ENCODE measurements at places on chromosomes 12 and 14.
A peak's percentile ranks its signal among the peaks of the same experiment; 100 is the strongest.

DNA sequence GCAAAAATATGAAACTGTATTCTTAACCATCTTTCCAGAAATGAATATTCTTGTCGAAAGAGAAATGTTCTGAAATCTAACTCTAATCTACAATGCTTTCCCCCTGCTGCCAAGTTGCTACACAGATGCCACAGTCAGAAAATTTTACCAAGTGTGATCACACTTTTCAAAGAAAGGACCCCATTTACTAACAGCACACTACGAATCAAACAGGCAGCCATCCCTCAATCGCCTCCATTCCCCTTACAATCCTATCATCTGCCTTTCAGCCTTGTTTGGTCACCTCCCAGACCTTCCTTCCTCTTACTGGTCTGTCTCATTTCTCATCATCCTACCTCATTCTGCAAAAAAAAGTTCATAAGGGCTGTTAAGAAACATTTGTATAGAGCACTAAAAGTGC is 190.1 kb downstream of the MED13L start:
- no peak for DNase-seq

DNA sequence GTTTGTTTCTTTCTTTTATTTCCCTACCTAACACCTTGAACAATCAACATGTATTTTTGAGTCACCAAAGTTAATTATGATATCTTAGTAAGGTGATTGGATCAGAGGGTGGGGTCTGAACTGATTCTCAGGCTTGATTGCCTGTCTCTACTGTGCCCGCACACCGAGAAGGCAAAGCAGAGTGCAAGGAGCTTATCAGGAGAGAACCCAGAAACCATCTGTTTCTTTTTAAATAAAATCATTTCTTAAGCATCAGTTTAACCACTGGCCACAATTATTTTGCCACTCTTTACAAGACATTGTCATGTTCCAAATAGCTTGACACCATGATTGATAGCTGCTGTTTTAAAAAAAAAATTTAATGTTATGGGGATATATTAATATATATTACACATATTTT is 3.1 kb downstream of the GARIN2 start:
- no peak for DNase-seq

DNA sequence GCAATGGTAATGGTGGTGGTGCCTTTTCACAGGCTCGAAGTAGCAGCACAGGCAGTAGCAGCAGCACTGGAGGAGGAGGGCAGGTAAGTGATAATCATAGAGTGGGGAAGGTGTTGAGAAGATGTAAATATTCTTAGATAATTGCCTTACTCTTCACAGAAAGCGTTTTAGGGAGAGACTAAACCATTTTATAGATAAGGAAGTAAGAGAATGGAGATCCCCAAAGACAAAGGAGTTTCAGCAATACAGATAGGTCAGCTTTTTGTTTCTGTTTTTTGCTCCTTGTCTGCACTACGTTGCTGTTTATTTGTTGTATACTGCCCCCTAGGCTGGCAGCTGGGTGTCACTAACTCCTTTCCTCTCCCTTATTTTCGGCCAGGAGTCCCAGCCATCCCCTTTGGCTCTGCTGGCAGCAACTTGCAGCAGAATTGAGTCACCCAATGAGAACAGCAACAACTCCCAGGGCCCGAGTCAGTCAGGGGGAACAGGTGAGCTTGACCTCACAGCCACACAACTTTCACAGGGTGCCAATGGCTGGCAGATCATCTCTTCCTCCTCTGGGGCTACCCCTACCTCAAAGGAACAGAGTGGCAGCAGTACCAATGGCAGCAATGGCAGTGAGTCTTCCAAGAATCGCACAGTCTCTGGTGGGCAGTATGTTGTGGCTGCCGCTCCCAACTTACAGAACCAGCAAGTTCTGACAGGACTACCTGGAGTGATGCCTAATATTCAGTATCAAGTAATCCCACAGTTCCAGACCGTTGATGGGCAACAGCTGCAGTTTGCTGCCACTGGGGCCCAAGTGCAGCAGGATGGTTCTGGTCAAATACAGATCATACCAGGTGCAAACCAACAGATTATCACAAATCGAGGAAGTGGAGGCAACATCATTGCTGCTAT is 2.0 kb downstream of the SP1 start:
- DNase-seq: no peak

- no peak for DNase-seq
These were observed 14.8 kb downstream of the EMP1 start for GRCh38 chr12:13211191-13211858.

GRCh38 chr14:93018366-93018765 is 95.4 kb downstream of the CHGA start:
- no peak for DNase-seq

- DNase-seq: no peak
These were observed 21.8 kb downstream of the CFAP251 start for GRCh38 chr12:121939992-121940766.

- DNase-seq: no peak
These were observed 60.5 kb upstream of the OR10AD1 start for GRCh38 chr12:48263617-48264016.

DNA sequence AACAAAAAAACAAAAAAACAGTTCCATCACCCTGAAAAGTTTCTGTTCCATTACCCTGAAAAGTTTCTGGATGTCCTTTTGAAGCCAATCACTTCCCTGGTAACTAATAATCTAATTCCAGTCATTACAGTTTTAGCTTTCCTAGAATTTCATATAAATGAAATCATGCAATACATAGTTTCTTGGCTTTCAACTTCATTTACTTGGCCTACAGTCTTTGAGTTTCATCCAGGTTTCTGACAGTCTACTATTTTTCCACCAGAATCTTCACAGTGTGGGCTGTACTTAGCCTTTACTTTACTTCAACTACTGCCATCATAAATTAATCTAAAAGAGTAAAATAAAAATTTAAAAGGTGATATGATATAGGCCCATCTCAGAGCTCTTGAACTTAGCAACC is 55.5 kb downstream of the RPS6KA5 start:
- DNase-seq: no peak

- no peak for DNase-seq
These were observed 22.3 kb upstream of the MGP start for GRCh38 chr12:14907953-14908352.

GRCh38 chr14:99769123-99769522 is 24.1 kb upstream of the EML1 start:
- DNase-seq: no peak

GRCh38 chr14:80669426-80669825 is 272.1 kb downstream of the CEP128 start:
- no peak for DNase-seq

DNA sequence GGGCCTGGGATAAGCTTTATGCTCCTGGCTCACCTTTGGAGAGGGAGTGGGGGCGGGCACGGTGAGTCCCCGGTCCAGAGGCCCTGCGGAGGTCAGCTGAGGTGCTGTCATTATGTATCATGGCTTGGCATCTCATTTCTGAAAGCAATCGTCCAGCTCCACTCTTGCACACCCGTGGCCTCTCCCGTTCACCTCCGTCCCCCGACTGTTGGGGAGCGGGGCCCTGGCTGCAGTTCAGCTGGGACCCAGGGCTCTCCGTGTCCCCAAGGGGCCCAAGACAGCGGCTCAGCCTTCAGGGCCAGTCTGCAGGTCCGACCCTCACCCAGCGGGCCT is 10.6 kb downstream of the BMP4 start:
- no peak for DNase-seq

GRCh38 chr12:57148469-57149244 is 1.2 kb upstream of the LRP1-AS start:
- DNase-seq: no peak

GRCh38 chr14:80615831-80616230 is 325.7 kb downstream of the CEP128 start:
- no peak for DNase-seq

DNA sequence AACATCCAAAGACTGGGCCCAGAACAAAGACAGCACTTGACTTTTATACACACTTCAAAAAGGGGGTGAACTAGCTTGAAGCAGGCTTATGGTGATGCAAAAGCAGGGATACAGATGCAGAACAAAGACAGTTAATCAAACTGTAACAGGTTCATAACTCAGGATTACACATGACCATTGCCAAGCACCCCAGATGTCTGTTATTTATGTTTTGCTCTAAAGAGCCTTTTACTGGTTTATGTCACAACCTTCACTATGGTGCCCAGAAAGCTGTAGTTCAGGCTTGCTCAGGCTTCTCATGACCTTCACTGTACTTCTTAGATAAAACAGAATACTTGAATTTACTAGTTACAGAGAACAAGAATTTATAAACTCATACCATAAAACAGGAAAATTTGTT is 31.7 kb upstream of the SLC38A4 start:
- DNase-seq: no peak

DNA sequence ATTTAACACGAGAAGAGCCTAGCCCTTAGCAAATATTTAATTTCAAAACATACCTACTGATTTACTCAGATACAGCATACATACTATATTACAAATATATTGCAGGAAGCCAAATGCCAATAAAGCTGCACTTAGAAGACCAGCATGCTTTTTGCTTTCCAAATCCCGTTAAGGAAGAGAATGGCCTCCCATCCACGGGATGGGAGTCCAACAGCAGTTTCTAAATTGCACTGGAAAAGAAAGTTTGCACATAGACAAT is 156.3 kb upstream of the FOXN3 start:
- DNase-seq: no peak

- no peak for DNase-seq
These were observed 16.1 kb upstream of the KIF21A start for GRCh38 chr12:39459027-39459434.

- no peak for DNase-seq
These were observed 39.4 kb upstream of the BICDL1 start for GRCh38 chr12:119949594-119949993.

GRCh38 chr14:22549981-22550673 is 38.9 kb downstream of the DAD1 start:
- DNase-seq: no peak

- DNase-seq: no peak
These were observed 32.3 kb upstream of the EAPP start for GRCh38 chr14:34571771-34572170.

- no peak for DNase-seq
These were observed 165.0 kb downstream of the OTOGL start for GRCh38 chr12:80264386-80264785.

DNA sequence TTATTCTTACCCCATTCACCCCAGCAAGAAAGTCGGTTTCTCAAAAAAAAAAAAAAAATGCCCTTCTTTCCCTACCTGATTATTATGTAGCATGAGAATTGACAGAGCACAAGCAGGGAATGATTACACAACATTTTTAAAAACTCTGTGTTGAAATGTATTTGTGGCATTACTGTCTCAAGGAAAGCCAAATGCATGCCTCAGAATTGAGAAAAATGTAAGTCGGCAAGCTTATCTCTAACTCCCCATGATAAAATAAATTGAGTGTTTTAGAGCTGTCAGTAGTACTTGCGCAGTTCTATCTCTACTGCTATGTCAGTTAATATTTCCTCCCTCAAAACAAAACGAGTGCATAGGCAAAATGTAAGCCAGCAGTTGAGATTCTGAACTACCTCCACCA is 25.7 kb downstream of the ANO4 start:
- DNase-seq: no peak

GRCh38 chr12:2267703-2268470 is 215.1 kb downstream of the CACNA1C start:
- no peak for DNase-seq

- no peak for DNase-seq
These were observed 244.0 kb downstream of the BCL11B start for GRCh38 chr14:99028041-99028440.

DNA sequence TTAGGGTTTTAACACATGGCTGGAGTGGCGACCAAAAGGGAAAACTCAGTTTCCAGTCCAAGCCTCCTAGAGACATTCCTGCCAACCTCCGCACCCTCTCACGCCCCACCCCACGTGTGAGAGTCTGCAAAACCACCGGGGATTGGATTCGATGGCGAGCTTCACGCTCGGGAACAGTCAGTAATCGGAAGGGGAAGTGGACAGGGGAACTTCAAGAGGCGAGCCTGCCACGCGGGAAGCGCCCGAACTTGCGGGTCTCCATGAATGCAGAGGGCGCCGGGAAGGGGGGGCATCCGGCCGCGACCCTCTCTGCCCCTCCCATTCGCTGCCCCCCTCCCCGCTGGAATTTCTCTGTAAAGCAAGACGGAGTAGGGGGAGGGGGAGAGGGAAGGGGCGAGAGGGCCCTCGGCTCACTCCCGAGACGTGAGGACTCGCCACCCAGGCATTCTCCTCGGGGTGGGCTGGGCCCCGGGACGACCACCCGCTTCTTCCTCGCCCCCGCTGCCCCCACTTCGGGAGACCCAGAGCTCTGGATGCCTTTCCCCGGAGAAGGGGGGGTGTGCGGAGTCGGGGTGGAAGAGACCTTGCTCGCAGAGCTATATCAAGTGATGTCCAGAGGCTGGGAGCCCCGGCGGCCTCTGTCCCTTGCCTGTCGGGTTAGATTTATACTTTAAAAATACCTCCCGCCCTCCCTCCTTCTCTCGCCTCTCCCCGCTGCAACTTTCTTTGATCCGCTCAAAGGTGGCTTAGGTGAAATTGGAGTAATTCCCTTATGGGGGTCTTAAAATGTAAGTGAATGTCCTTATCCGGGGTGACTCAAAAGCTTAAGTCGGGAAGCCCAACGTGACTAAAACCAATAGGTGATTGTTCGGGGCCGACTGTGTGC is 2.5 kb upstream of the CCND2 start:
- DNase-seq: no peak

- DNase-seq: peak; percentile 86
These were observed 2.3 kb upstream of the HSPB8 start for GRCh38 chr12:119176267-119177055.

DNA sequence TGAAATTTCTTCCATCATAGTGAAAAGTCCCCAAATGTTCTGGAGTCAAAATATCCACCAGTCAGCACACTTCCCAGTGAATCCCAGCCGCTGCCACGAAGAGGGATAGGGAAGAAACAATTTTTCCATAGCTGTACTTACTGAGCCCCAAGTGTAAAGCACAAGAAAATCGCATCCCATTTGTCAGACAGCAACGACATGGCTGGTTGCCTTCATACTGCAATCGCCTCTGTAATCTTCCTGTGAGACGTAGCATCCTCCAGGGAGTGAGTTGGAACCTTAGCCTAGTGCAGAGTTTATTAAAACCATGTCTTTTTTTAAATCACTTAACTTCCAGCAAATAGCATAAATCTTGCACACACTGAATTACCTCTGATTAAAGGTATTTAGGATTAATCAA is 56.8 kb downstream of the GNG2 start:
- DNase-seq: peak; percentile 10

- no peak for DNase-seq
These were observed 39.0 kb upstream of the HIF1A start for GRCh38 chr14:61656341-61656740.

GRCh38 chr14:64676410-64677008 is 27.7 kb upstream of the PLEKHG3 start:
- no peak for DNase-seq

GRCh38 chr12:69024907-69025306 is 91.9 kb upstream of the CPM start:
- DNase-seq: no peak
